Forelimb muscle (tissue), 1 donor: ENCODE measurements at places on chromosomes 3 and 15. TPM values are rescaled to one million over a fixed set of nuclear protein-coding genes. Genes with fewer than 3 reads are reported as not detected.

The PLCB2 gene
- 10.2 TPM for polyA plus RNA-seq

The RFTN1 gene
- polyA plus RNA-seq: 12.1 TPM

The C2CD4A gene
- polyA plus RNA-seq: 0.04 TPM

The XYLB gene
- 2.9 TPM for polyA plus RNA-seq

The TUBGCP4 gene
- 13.1 TPM for polyA plus RNA-seq

The KNL1 gene
- 7.5 TPM for polyA plus RNA-seq

The NR2F2 gene
- polyA plus RNA-seq: 39.0 TPM

The PTPN9 gene
- 17.4 TPM for polyA plus RNA-seq

The LTK gene
- 12.9 TPM for polyA plus RNA-seq

The PP2D1 gene
- polyA plus RNA-seq: 0.39 TPM

The CHRFAM7A gene
- polyA plus RNA-seq: 2.3 TPM

The RAD51 gene
- polyA plus RNA-seq: 7.0 TPM

The MINAR1 gene
- 1.3 TPM for polyA plus RNA-seq

The ASB14 gene
- polyA plus RNA-seq: 0.89 TPM

DNA sequence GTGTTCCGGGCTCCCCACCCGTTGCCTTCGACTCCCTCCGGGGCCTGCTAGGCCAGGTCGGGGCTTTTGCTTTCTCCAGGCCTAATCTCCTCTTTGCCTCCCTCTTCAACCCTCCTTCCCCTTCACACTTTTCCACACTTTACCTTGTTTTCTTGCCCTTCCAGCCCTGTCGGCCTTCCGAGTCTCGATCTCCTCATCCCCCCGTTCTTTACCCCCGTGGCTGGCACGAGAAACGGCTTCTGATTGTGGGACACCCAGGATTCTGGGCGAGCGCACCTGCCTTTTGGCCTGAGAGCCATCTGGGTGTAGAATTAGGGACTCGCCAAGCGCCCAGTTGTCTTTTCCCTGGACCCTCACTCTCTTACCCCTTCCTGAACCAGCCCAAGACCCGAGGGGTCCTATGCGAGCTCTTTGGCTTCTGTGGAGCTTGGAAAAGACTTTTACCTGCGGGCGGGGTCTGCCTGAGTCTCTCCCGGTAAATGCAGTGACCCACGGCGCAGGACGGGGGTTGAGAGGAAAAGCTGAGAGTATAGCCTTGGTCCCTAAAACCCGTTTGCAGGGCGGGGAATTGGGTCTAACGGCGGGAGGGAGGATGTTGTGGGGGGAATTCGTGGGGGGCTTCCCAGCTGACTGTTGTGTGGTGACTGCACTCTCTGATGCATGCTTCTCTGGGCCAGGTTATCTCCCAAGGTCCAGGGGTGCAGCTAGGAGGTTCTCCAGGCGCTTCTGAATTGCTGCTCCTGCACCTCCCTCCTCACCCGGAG is 5.5 kb upstream of the ONECUT1 start:
- no peak for DNase-seq

- DNase-seq: no peak
Observed at GRCh38 chr15:78063970-78064385, 13.5 kb downstream of the TBC1D2B start.

DNA sequence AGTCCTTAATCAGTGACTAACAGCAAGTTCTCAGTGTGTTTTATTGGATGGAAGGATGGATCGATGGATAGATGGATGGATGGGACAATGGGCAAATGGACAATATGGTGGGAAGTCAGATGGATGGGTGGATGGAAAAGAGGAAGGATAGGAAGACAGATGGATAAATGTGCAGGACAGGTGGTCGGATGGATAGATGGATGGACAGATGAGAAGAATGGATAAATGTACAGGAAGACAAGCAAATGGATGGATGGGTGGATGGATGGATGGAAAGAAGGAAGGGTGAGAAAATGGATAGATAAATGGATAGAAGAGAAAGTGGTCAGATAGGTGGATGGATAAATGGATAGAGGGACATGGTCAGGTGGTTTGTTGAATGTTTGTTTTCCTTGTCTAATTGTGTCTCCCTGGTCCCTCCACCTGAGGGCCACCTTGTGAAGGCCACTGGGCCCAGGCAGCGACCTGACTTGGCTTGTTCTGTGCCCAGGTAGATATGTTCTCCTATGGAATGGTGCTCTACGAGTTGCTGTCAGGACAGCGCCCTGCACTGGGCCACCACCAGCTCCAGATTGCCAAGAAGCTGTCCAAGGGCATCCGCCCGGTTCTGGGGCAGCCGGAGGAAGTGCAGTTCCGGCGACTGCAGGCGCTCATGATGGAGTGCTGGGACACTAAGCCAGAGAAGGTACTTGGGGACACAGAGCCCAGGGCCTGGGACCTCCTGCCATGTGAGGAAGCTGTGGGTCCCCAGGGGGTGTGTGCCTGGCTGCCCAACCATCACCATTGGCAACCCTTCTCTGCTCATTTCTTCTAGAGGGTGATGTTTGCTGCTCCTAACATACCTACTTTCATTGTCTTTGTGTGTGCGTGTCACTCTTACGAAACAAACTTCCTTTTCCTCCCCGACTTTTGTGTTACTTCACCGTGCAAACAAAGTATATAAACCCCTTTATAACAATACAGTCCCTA is 137.5 kb downstream of the LRRK1 start:
- DNase-seq: no peak

DNA sequence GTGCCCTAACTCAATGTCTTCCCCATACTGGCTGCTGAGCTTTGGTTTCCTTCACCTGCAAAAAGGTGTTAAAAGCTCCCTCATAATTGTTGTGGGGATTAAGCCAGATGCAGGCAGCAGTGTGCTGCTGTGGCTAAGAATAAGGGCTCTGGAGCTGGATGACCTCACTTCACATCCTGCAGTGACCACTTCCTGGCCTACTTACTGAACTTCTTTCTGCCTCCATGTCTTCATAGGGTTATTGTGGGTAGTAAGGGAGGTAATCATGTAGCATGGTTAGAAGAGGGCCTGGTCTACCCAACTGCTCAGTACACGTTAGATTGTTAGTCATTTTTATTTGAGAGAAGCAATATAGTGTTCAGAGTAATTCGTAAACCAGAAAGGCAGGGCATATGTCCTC is 18.4 kb downstream of the GYG1 start:
- no peak for DNase-seq

DNA sequence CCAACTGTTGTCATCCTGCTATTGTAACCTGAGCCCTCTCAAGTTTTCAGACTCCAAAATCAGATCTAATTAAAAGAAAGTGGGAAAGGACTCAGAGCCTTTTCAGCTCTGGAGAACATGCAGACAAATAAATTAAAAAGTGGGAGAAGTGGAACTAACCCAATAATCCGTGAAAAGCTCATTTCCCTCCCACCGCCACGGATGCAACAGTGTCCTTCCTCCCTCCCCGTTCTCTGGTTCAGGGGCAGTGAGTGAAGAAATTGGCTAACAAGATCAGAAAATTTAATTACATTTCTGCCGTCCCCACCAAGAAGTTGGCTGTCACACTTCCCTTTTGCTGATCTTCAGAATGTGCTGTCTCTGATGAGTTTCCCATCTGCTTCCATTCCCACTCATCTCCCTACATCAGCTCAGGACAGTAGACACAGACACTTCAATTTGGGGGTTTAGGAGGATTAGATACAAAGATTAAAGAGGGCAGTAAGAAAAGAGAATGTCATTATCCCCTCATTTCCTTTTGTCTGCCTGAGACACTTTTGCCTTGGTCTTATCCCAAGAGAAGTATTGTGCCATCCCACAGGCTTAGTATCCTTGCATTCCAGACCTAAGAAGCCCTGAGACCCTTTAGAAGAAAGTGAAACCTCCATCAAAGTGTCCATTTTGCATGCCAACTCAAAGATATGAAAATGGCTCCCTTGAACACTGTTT is 335.7 kb upstream of the PPP2R3A start:
- DNase-seq: no peak

DNA sequence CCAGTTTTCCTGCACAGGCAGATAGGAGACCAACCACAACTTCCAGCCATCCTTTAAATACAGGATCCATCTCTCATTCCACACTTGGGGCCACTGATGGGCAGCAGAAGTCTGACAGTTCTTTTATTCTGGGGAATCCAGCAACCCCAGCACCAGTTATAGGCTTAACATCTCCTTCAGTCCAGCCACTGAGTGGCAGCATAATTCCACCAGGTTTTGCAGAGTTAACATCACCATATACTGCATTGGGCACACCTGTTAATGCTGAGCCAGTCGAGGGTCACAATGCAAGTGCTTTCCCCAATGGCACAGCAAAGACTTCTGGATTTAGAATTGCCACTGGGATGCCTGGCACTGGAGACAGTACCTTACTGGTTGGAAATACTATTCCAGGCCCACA is 2.9 kb downstream of the NPAP1 start:
- no peak for DNase-seq

- peak; percentile 78 for DNase-seq
Observed at GRCh38 chr3:126781889-126782491, 78.0 kb downstream of the CHCHD6 start.

- no peak for DNase-seq
Observed at GRCh38 chr3:138384976-138385375, 36.6 kb downstream of the MRAS start.

- DNase-seq: no peak
Observed at GRCh38 chr15:75821786-75822345, 21.4 kb upstream of the UBE2Q2 start.

DNA sequence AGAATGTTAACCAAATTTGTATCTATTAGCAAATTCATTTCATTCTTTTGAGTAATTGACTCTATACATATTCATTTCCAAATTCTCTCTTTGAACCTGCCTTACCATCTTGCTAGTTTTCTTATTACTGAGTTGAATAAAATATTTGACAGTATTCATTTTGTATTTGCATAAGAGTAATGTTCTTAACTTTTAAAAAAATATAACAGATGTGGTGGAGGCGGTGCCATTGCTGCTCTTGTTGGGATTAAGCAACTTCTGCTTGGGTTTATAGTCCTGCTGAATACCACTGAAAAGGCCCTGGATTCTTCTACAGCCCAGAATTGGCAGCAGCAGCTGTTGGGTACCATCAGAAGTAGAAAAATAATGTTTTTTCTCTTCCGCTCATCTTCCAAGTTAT is 148.9 kb upstream of the PEX5L start:
- no peak for DNase-seq

DNA sequence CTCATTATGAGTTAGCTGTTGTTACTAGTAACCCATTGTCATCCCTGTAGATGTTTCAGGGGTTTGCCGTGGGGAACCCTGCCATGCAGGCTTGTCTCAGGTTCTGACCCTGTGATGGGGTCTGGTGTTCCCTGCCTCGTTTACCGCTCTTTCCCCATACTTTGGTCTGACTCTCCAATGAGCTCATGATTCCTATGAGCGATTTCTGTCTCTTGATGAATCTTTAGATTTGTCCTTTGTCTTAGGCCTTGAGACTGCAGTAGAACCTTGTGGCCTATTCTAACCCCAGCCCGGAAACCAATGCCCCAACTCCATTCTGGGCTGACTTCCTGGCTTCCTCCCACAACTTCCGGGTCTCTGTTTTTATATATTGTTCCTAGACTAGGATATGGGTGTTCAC is 11.3 kb upstream of the IQGAP1 start:
- DNase-seq: no peak

DNA sequence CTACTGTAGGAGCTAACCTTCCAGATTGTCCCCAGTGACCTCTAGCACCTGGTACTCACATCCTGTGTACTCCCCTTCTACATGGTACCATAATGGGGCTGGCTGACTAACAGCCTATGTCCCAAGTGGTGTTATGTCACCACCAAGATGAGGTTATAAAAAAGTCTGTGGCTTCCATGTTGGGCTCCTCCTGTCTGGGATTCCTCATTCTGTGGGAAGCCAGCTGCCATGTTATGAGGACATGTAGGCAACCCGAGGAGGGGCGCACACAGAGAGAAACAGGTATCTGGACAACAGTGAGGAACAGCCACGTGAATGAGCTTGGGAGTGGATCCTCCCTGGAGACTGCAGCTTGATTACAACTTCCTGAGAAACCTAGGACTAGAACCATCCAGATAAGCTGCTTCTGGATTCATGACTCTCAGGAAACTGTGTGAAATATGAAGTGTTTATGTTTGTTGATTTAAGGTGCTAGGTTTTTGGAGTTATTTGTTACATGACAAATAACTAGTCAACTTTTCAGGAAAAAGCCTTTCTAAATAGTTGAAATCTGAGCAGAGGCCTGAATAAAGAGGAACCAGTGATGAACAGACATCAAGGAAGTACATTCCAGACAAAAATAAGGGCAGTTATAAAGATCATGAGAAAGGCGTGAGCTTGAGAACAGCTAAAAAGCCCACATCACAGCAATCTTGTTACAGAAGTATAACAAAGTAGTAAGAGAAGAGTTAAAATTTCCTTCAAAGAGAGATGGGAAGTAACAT is 21.7 kb downstream of the GOLIM4 start:
- DNase-seq: no peak

DNA sequence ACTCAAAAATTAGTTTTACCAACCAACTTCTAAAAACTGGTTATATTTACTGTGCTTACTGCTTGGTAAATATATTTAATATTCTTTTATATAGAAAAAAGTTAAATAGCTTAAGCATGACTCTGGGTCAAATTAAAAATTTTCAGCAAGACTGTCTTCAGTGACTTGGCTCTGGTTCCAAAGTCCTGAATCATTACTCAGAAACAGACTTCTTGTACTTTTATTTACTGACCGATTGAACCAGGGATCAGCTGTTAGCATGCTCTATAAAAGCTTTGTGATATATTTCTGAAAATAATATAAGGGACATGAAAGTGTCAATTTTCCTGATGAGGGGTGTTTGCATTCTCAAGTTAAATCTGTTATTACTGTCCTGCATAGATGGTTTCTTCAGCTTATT is 164.3 kb downstream of the MCTP2 start:
- no peak for DNase-seq

- DNase-seq: no peak
Observed at GRCh38 chr3:64161481-64161952, 63.7 kb downstream of the PRICKLE2 start.

- DNase-seq: no peak
Observed at GRCh38 chr3:150396956-150397550, 11.0 kb upstream of the TSC22D2 start.

- no peak for DNase-seq
Observed at GRCh38 chr15:36401586-36401966, 177.8 kb upstream of the CDIN1 start.

DNA sequence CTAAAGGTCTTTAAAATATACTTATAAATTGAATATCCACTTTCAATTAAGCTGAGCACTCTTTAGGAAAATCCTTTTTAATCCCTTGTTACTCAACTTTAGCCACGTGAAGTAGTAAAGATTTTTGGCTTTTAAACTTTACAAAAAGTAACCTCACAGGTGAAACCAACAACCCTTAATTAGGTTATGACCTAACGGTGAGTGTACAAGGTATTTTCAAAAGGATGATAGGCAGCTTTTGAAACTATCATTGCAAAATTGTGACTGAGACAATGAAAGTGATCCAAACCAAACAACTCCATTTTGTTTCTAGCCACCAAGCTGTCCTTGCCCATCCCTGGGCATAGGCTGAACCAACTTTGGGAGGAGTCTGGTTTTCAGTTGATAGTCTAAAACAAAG is 940.2 kb downstream of the OTOL1 start:
- DNase-seq: no peak

DNA sequence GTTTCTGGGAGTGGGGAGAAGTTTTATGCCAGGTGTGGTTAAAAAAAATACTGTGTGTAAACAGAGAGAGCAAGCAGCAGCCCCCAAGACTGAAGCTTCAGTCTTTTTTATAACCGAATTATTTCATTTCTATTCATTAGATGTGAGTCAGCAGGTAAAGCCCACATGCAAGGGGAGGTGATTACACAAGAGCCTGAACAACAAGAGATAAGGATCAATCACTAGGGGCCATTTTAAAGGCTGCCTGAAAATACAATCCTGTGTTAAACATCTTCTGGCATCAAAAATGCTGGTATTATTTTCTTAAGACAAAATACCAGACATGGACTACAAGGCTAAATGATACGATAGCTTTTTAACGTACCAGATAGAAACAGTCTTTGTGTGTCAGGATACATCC is 217.3 kb downstream of the SUCLG2 start:
- no peak for DNase-seq

- no peak for DNase-seq
Observed at GRCh38 chr15:94042180-94042928, 189.0 kb upstream of the MCTP2 start.
